Fibroblast of skin of left biceps (primary cell): ENCODE measurements at places on chromosomes 3 and 15.

DNA sequence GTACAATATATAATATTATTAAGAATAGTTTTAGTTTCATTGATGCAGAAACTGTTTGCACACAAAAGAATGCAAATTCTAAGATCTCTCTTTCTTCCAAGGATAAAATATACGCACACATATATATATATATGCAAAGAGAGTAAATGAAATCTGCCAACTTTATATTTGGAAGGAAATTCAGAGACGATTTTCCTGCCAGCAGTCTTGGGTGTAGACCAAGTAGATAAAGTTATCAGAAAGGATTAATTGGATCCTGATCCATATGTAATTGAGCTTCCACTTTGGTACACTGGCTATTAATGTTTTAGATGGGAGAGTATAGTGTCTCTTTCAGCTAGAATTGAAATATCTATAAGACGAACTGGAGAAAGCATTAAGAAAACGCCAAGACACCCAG, 295.4 kb upstream of the IL12A start:
- no peak for DNase-seq

DNA sequence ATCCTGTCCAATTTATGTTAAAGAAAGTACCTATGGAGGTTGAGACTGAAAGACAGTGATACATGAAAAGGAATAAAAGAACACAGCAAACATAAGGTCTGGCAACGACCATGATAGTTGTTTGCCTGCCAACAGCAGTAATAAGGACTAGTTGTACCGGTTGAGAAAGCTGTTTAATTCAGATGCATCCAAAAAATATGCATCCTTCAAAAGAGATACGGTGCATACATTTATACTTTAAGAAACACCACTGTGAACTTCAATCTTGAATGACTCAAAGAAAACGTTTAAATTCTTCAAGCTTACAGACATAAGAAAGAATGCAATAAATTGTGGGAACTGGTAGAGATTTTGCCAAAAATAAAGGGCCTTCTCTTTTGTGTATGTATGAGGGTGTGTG, 492.1 kb downstream of the NLGN1 start:
- DNase-seq = peak; percentile 10

- DNase-seq = no peak
Observed at GRCh38 chr3:111968319-111969054, 10.3 kb upstream of the ABHD10 start.

DNA sequence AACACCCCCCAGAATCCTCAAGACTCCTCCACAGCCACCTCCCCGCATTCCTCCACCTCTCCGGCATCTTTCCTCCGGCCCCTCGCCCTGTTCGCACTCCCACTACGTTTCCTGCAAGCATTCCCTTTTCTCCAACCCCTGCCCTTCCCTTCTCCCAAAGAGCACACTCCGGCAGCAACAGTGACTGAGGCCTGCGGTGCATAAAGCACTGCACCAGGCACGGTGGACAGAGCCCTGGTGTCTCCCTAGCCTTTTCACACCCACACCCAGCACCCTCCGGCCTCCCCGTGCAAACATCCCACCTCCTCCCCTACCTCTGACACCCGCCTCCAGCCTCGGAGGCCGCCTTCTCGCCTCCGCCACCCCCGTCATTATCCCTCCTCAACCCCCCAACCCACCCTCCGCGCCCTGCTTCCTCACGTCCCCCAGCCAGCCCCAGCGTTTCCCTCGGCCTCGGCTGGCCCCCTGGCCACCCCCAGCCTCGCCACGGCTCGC, 577 bp downstream of the ZNF148 start:
- DNase-seq = no peak

DNA sequence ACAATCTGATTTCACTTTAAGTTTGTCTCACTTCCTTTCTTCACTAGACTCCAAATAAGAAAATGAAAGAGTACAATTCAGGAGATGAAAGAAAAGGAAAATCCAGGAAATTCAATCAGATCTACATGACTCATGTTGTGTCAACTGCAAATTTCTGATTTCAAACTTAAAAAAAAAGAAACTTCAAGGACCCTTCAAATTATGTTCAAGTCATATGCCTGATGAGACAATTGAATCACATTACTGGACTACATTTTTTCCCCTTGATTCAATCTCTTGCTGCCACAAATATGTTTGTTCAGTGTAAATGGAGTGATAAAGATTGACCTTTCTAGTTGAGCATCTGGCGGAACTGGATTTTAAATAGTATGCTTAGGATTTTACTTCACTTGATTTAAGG, 37.4 kb downstream of the FRMD5 start:
- DNase-seq = peak; percentile 64

DNA sequence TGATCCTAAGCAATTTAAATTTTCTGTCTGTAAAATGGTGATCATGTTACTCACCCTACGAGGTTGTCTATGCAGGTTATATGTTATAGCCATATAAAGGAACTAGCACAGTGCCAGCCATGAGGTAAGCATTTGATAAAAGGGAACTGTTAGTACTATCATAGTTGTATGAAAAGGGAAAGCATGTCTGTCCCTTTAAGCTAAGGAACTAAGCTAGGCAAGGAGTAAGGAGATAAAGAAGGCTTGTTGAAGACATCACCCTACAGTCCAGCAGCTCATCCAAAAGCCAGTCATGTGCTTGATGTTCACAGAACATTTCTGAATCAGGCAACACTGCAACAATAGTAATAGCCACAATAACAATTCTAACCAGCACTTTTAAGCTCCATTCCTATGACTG, 243.9 kb downstream of the ZBTB20 start:
- no peak for DNase-seq
